ENCODE measurements at places on chromosomes 5 and 9.

GRCh38 chr9:33130961-33131789 lies 36.0 kb downstream of the B4GALT1 start:
- DNase-seq, result no peak

GRCh38 chr9:15272377-15272928 lies 34.6 kb downstream of the TTC39B start:
- no peak for DNase-seq

DNA sequence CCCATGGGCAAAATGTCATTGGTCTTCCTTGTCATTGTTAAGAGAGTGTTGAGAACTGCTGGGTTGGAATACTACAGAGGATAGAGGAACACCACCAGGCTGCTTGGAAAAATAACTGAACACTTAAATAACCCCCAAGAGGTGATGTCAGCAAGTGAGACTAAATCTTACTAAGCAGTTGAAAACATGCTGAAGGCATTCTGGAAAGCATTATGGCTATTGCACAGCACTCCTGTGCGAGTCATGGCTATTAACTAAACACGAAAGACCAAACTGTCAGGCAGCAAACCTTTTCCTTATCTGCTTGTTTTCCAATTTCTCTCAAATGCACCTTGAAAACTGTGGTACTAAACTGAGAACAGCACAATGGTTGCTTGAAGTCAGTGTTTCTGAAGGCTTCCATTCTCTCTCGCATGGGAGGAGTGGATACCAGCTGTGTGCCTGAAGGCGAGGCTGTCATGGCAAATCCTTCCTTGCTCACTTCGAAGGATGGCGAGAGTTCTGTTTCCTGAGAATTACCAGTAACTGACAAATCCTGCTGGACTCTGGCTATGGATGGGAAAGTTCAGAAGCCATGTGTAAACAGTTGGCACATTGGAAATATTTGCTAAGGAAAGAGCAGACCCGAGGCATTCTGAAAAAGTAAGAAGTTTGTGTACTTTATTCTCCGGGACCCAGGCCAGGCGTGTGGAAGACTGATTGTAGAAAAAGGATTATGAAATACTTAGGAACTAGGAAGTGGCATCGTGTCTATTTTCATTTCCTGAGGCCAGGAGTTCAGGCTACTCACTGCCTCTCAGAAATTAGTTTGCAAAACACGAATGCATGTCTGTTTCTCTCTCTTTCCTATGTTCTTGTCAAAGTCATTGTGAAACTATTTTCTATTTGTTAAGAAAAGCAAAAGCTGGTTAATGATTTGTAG lies 182.1 kb downstream of the DMRT2 start:
- no peak for DNase-seq

GRCh38 chr5:110735556-110735955 lies 3.3 kb upstream of the SLC25A46 start:
- no peak for DNase-seq

GRCh38 chr5:78482948-78483347 lies 122.5 kb downstream of the SCAMP1 start:
- DNase-seq, result no peak

Measured in stimulated activated CD4-positive, alpha-beta T cell treated with anti-CD3 and anti-CD28 coated beads, Interleukin-15, amount 100 ng/mL, for 24 hours (primary cell).